SJSA1 (cell line): ENCODE measurements at places on chromosomes 3 and 15. TPM values are rescaled to one million over a fixed set of nuclear protein-coding genes. Genes with fewer than 3 reads are reported as not detected.

GRCh38 chr3:38717355-38718240 is 68.1 kb upstream of the SCN5A start:
- no peak for DNase-seq

- DNase-seq = no peak
Observed at GRCh38 chr15:32042269-32042972, 12.1 kb downstream of the CHRNA7 start.

DNA sequence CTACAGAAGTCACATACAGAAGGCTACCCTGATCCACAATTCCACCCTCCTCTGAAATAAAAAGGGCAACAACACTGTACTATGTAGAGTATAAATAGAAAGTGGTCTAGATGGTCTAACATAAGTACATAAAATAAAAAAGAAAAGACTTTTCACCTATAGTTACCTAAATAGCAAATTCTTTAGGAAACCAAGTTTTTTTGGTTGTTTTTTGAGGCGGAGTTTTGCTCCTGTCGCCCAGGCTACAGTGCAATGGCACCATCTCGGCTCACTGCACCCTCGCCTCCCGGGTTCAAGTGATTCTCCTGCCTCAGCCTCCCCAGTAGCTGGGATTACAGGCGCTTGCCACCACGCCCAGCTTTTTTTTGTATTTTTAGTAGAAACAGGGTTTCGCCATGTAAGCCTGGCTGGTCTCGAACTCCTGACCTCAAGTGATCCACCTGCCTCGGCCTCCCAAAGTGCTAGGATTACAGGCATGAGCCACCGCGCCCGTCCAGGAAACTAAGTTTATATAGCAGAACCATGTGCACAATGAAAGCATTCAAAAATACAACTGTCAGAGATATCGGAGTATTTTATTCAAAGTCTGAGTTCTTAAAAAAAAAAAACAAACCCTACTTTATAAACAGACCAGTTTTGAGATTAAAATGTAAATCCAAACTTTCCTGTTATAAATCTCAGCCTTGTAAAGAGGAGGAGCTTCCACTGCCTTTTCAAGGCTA is 1.7 kb downstream of the SIN3A start:
- no peak for DNase-seq

DNA sequence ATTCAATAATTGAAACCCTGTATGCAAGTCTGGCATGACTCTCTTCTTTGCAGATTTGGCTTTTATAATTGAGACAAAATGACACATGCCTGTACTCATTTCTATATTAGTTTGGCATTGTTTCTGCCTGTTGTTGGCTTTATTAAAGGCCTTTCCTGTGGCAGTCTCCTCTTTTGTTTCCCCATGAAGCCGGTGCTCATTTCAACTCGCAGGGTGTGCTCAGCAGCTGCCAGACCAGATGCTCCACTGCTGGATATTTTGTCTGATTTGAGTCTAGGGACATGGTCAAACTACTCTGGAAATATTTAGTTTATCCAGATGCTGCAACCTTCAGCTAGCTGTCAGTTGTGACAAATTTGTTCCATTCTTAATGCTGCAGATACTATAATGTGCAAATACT is 445.3 kb downstream of the NAALADL2 start:
- DNase-seq = no peak

DNA sequence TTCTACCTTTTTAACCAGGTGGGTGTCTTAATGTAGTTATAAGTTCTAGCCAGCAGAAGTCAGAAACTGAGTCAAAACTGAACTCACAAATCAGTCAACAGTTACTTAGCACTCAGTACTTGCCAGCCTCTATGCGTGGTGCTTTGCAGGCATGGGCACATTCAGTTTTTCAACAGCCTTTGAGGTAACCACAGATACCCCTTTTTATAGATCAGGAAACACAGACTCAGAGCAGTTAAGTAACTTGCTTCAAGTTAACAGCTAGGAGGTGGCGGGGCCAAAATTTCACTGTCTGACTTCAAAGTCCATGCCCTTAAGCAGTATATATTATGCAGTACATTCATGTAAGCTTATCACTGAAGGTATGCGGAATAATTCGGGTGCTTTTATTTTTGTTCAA is 139.4 kb downstream of the FHIT start:
- DNase-seq = no peak

DNA sequence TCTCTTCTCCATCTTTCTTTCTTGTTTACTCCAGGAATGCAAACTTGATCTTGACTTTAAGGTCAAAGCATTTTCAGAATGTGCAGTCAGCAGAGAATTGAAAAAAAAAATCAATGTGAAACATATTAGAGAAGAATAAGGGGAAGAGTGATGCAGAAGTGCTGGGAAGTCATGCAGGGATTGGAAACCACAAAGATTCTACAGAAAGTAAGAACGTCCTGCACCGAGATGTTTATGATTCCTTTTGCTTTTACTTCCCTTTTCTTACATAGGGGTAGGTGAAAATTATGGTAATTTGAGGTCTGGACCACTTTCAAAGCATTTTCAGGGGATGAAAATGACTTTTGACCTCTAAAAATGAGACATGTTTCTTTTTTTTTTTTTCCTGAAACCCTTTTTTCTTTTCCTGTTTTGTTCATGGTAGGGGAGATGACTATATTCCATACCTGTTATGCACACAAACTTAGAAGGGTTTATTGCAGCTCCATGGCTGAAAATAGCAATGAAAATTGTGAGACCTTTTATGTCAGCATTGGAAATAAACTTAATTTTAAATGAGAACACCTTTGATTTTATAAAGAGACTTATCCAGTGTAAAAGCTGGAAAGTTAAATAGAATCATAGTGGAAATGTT is 623.5 kb upstream of the TBL1XR1 start:
- DNase-seq = no peak

The KBTBD13 gene
- total RNA-seq = not detected in 2 replicates

The RBP2 gene
- not detected in 2 replicates for total RNA-seq

The SLITRK3 gene
- total RNA-seq = not detected in 2 replicates

The CA12 gene
- total RNA-seq = 3.7 and 5.6 TPM in 2 replicates
